ENCODE measurements at places on chromosomes 7 and 10. TPM values are rescaled to one million over a fixed set of nuclear protein-coding genes. Genes with fewer than 3 reads are reported as not detected.

DNA sequence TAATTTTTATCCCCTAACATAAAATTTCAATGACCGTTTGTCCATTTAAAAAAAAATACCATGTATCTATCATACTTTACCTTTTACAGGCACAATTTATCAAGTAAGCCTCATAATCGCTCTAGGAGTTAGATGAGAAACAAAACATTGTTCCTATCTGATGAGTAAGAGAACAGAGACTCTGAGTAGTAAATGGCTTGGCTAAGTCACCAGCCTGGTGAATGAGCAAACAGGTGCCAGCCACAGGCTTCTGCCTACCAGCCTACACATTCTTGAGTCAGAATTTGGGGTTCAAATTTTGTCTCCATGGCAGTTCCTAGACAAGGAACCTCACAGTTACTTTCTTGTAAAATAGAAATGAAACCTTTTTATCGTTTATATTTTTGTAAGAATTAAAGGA lies 235.4 kb downstream of the HGF start:
- ATAC-seq: no peak

PNLIPRP2 gene
- not detected for total RNA-seq

- ATAC-seq: no peak
Observed at GRCh38 chr7:81206217-81206616, 287.4 kb upstream of the SEMA3C start.

GRCh38 chr10:7593905-7594304 lies 72.9 kb downstream of the ITIH5 start:
- peak; percentile 61 for ATAC-seq

CARD11 gene
- 0.27 TPM for total RNA-seq

TMEM243 gene
- total RNA-seq: 10.8 TPM

GRCh38 chr10:17747883-17748550 lies 4.0 kb upstream of the TMEM236 start:
- no peak for ATAC-seq

DNA sequence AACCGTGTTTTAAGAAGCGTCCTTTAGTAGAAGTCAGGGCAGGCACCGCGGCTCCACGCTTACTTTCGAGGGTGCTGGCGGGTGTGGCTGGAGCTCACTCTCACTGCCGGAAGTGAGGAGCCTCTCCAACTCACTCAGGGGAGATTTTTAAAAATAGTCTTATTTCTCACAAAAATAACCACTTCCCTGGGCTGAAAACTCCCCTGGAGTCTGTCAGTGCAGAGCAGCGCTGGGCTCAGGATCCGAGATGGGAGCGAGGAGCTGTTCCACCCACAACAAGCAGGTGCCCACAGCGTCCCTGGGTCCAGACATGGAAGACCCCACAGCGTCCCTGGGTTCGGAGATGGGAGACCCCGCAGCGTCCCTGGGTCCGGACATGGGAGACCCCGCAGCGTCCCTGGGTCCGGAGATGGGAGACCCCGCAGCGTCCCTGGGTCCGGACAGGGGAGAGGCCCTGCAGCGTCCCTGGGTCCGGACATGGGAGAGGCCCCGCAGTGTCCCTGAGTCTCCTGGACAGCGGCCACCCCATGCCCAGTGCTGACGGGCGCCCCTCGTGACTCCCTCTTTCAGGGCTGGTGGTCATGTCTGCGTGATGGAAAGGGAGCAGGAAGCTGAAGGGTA lies 51.2 kb downstream of the VIPR2 start:
- ATAC-seq: no peak

GRCh38 chr10:12423896-12424295 lies 74.5 kb downstream of the CAMK1D start:
- ATAC-seq: no peak

DNA sequence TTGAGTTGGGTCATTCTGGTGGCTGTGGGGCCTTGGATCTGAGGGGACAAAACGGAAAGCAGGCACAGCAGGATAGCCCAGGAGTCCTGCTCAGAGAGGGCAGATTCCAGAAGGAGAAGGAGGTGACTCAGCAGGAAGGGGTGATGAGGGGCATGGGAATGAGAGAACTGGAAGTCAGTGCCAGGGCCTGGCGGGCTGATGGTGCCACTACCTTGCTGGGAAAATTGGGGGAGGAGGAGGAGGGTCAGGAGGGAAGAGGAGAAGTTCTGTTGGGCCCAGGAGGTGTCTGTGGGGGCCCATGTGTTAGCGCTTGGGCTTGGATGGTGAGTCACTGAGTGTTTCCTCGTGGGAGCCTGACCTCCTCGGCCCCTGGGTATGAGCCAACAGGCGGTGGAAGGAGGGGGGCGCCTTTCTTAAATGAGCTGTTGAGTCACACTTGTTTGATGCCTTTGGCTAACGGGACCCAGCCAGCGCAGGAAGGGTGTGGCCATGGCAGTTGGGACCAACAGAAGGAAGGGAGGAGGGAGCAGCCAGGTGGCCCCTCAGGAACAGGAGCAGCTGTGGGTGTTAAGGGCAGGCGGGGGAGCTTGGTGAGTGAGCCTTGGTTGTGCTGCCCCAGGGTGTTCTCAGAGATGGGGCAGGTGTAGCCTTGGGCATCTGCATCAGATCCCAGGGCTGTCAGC lies 130.0 kb upstream of the BTBD16 start:
- peak; percentile 86 for ATAC-seq

RBP3 gene
- total RNA-seq: not detected

DNA sequence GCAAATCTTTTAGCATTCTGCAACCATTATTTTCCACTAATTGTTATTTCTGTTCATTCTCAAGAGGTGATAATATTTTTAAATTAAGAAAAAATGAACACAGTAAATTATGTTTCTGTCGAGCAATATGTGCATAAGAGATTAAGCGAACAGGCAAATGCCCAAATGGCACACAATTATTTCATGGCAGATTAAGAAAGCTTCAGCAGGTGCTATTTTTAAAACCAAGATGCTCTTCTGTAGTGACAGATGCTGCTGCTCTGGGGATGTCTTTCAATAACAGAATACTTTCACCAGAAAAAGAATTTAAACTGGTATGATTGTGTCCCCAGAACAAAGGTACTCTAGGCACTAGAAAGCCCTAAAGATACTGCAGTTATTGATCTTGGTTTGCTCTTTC lies 412.7 kb upstream of the SORCS1 start:
- ATAC-seq: no peak

GRCh38 chr10:28714401-28715053 lies 37.2 kb downstream of the BAMBI start:
- ATAC-seq: no peak

DNA sequence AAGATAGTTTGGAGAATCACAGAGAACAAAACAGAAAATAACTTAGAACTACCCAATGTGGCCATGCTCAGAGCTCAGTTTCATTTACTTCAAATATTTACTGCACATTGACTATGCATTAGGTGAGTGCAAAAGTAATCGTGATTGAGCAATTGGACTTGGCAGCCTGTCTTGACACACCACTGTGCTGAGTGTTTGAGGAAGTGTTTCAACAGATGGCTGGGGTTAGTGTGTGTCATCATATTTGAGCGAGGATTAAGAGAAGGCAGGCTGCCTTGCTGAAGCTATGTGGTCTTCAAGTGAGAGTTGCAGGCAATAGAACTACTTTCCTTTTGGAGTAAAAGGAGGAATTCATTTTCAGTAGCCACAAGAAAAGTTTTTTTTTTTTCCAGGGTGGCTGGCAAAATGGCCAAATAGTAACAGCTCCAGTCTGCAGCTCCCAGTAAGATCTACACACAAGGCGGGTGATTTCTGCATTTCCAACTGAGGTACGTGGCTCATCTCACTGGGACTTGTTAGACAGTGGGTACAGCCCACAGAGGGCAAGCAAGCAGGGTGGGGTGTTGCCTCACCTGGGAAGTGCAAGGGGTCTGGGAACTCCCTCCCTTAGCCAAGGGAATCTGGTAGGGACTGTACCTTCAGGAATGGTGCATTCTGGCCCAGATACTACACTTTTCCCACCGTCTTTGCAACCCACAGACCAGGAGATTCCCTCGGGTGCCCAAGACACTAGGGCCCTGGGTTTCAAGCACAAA lies 37.6 kb downstream of the AKR1C4 start:
- peak; percentile 71 for ATAC-seq

EXOC6 gene
- 17.1 TPM for total RNA-seq

Data from gastroesophageal sphincter (tissue), 4 donors.